PC-9 (cell line): ENCODE measurements at places on chromosomes 11 and 22.

DNA sequence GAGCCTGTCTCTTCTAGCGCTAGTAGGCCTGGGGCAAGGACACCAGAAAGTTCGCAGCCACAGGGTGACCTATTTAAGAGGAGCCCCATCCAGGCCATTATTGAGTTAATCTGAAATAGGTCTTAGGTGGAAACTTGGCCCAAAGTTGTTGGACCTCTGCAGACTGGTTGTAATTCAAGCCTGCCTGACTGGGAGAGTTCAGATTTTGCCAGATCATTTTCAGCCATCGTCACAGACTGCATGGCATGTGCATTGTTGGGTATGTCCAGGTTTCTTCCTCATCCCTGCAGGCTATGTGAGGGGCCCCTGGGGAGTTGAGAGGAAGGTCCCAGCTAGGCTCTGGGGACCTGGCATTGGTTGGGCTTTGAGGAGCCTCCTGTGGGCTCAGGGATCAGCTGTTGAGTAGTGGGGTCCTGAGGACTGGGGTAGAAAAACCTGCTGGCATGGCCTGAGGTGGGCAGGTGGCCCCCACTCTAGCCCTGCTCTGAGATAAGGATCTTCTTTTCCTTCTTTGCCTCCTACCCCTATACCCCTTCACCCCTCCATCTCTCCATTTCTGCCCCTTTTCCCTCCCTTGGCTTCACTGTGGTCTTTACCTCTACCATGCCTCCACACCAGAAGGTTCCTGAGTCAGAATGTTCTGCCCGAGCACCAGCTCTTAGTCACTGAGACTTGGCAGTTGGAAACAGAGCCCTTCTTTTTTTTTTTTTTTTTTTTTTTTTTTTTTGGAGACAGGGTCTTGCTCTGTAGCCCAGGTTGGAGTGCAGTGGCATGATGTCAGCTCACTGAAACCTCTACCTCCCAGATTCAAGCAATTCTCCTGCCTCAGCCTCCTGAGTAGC is 112.7 kb downstream of the MORC2 start:
- no peak for DNase-seq
- no peaks in the 10 kb centered on the region for H3K27me3 ChIP-seq
- H3K36me3 ChIP-seq = no peaks in the 10 kb centered on the region
- H3K4me1 ChIP-seq = no peaks in the 10 kb centered on the region
- no peak overlapping the region for H3K4me3 ChIP-seq

DNA sequence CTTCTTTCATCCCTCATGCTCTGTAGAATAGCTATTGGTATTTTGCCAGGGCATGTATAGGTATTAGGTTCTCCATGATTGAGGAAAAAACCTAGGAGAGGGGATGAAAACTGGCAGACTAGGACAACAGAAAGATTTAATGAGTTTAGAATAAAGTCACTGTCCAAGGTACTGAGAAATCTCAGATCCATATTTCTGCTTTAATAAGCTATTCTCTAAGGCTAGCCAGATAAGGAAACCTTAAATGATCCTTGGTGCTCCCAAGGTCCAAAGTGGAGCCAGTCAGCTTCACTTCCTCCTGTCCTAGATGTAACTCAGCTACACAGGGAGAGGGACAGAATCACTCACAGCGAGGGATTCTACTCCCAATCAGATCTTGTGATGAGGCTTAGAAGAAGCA is 13.7 kb upstream of the CSNK2A3 start:
- no peak for DNase-seq
- H3K27ac ChIP-seq = no peak overlapping the region
- no peak overlapping the region for H3K4me3 ChIP-seq
- H3K4me1 ChIP-seq = no peaks in the 10 kb centered on the region

GRCh38 chr22:44393066-44393465 is 80.3 kb upstream of the SHISAL1 start:
- peaks cover 19% of the 10 kb centered on the region for H3K4me1 ChIP-seq
- no peaks in the 10 kb centered on the region for H3K36me3 ChIP-seq
- no peaks in the 10 kb centered on the region for H3K27me3 ChIP-seq
- H3K27ac ChIP-seq = peak overlapping the region; percentile 35

- H3K27me3 ChIP-seq = no peaks in the 10 kb centered on the region
- H3K27ac ChIP-seq = no peak overlapping the region
- no peaks in the 10 kb centered on the region for H3K36me3 ChIP-seq
These were observed 140.6 kb upstream of the RASSF10 start for GRCh38 chr11:12868315-12869073.

- no peak overlapping the region for H3K4me3 ChIP-seq
- H3K27ac ChIP-seq = no peak overlapping the region
- no peaks in the 10 kb centered on the region for H3K27me3 ChIP-seq
- no peaks in the 10 kb centered on the region for H3K36me3 ChIP-seq
These were observed 78.9 kb downstream of the PPFIBP2 start for GRCh38 chr11:7592711-7593110.
